ENCODE measurements at places on chromosomes 7 and 10. TPM values are rescaled to one million over a fixed set of nuclear protein-coding genes. Genes with fewer than 3 reads are reported as not detected.

GRCh38 chr10:6513476-6513875 is 66.6 kb downstream of the PRKCQ start:
- no peak for DNase-seq

BRAF gene
- polyA plus RNA-seq: 22.7 TPM

DNA sequence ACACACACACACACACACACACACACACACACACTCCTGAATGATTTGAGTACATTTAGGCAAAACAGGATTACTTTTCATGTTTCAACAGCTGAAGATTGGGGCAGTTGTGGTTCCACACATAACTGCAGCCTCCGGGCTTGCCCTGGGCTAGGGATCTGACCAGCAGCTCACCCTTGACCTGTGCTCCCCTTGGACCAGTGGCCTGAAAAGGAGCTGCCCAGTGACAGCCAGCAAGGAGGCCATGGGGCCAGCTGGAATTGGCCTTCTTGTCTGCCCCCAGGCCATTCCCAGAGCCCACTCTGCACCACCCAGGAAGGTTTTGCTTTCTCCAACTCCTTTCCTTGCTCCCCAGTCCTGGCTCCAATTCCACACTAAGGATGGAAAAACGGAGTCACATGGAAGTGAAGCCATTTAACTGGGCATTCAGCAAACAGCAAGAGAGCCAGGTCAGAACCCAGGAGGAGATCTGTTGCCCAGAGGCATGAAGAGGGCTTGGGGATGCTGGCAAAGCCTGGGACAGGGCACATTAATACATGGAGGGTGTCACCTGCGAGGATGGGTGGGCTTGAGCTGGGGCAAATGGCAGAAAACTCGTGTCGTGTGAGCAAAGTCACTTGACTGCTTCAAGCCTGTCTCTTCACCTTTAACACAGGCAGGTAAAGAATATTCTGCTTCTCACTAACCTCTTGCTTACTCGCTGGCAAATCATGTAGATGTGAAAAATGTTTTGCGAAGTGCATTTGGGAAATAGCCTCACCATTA is 61.5 kb upstream of the GDF10 start:
- no peak for DNase-seq

GRCh38 chr10:22319547-22319979 is 1.3 kb upstream of the BMI1 start:
- DNase-seq: no peak

FAM20C gene
- polyA plus RNA-seq: 53.6 TPM

DNA sequence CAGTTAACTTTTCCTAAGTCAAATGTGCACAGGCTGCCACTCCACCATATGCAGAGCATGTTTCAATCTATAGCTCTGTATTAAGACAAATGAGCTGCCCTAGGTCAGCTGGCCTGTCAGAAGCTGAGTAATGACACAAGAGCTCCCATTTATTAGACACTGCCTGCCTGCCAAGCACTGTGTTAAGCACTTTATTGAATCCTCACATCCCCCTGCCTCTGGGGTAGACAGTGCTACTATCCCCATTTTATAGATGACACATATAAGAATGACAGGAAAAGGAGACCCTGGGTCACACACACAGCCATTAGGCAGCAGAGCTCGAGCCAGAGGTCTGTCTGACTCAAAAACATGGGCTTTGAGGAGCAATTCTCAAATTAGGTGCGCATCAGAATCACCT is 179.8 kb upstream of the PDE1C start:
- no peak for DNase-seq

GRCh38 chr7:33730958-33731357 is 174.4 kb upstream of the BMPER start:
- DNase-seq: no peak

- DNase-seq: no peak
These were observed 266.0 kb upstream of the CNTNAP2 start for GRCh38 chr7:145850636-145851035.

GRCh38 chr7:154746571-154747360 is 256.2 kb downstream of the PAXIP1 start:
- peak; percentile 62 for DNase-seq

AKR1E2 gene
- polyA plus RNA-seq: 7.8 TPM

FANK1 gene
- polyA plus RNA-seq: 10.9 TPM

ANKRD61 gene
- 0.74 TPM for polyA plus RNA-seq

- DNase-seq: peak; percentile 77
These were observed 48.4 kb downstream of the UNC5B start for GRCh38 chr10:71260622-71261325.
